ENCODE measurements at places on chromosomes 2 and 18.

DNA sequence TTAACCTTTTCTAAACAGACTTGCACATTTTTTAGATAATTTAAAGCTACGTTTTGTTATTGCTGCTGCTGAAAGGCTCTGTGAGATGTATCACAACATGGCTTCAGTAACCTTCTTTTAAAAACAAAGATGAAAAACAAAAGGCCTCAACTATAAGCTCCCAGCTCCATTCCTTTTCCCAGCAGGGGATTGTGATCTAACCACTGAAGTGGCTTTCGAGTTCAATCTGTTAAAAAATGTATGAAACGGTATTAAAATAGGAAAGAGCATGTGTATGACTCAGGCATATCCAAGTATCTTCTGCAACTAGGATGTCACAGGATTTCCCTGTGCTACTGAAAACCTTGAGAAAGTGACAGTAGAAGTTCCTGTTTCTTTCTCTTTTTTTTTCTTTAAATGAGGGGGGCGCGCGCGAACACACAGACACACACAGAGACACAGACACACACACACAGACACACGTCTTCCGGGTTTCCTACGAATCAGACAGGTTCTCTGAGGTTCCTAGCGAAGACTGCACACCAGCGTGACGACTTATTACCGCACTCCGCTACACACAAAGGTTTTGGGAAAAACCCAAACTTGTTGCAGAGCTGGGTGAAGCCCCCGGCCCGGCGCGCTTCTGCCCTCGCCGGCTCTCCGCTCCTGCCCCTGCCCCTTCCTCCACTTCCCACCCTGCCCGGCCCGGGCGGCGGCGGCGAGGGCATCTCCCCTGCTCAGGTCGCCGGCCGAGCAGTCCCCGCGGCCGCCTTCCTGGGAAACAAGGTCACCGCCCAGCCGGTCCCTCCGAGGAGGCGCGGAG lies 86.8 kb downstream of the RBMS1 start:
- DNase-seq = peak; percentile 81

DNA sequence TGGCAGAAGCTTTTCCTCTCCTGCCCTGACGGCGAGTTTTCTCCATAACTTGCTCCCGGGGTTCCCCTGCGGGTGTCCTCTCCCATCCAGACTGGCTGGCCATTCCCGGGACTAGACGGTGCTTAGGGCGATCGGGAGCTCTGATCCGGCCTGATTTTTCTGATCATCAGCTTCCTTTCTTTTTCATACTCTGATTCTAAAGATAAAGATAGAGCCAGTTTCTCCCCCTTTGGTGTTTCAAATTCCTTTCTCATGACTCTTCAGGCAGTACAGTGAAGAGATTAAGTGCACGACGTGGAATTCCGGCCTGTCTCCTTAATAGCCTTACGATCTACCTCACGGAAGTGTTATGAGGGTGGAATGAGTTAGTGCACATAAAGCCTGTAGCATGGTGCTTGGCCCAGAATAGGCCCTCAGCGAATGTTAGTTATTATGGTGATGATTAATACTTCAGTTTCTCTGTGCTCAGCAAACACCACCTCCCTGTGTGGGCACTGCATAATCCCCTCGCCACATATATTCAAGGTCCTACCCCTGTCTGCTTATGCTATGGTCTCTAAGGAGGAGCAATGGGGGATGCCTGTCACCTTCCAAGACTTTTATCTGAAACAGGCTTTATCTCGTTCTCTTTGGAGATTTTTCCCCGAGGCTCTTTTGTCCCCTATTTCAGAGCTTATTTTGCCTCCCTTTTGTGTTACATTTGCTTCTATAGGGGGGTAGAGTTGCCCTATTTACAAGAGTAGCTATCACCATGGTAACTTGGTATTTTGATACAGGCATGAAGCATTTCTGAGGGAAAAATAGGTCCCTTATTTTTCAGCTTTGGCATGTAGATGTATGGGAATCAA lies 254.8 kb downstream of the CDH2 start:
- DNase-seq = no peak

DNA sequence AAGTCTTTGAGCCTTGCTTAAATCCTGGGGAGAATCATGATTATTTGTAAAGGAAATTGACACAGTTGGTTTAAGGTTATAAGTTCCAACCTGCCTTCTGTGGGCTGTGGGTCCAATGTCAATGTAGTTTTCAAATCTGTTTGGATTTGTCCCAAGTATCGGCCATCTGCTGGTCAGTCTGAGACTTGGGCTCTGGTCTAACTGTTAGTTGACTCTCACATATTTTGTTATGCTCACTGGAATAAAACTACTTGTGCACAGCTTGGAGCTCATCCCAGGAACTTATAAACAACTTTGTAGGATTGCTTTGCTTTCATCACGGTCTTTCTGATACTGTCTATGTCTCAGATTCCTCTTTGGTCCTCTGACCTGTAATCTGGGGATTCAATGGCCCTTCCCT lies 1026.2 kb upstream of the ZEB2 start:
- no peak for DNase-seq

- DNase-seq = no peak
These were observed 8.0 kb downstream of the E2F6 start for GRCh38 chr2:11457935-11458334.

- DNase-seq = no peak
These were observed 137.4 kb downstream of the ACOXL start for GRCh38 chr2:110869472-110870446.

GRCh38 chr18:31325051-31325450 lies 7.1 kb downstream of the DSG1 start:
- no peak for DNase-seq

DNA sequence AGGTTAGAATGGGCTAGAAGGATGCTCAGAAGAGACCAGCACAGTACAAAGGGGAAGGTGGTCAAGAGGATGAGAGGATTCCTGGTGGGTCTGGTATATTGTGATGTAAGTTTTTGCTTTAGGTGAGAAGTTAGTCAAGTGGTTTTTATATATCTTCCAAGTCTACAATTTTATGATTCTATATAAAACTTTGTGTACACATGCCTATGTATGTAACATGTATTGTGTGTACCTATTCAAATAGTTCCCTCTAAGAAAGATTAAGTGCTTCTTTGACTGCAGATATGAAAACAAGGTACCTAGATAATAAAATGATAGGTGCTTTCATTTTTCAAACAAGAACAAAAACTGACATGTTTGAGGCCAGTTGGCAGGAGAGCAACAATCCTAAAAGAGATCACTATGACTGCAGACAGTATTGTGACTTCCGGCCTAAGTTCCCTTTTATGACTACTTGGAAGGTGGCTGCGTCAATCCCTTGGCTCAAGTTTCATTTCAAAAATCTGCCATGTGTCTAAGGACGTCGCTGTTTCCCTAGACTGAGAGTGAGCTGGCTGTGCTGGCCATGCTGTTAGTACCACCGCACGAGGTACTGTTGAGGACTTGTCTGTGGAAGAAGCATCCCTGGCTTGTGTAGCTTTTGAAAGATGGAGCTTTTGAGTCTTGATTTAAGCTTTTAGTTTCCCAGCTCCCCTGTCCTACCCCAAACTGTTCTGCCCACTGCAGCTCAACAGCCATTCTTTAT lies 123.1 kb downstream of the PRPF40A start:
- DNase-seq = no peak

GRCh38 chr2:207763303-207763917 lies 6.3 kb downstream of the FZD5 start:
- DNase-seq = no peak

GRCh38 chr2:27803046-27803445 lies 31.5 kb downstream of the MRPL33 start:
- DNase-seq = no peak

DNA sequence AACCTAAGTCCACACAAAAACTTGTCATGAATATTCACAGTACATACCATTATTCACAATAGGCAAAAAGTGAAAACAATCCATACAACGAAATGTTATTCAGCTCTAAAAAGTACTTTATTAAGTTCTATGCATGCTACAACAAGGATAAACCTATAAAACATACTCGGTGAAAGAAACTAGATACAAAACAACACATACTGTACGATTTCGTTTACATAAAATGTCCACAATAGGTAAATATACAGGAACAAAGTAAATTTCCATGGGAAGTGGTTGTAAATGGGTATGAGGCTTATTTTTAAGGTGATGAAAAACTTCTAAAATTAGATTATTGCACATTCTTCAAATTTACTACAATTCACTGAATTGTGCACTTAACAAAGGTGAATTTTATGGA lies 8.0 kb downstream of the DSC3 start:
- no peak for DNase-seq

DNA sequence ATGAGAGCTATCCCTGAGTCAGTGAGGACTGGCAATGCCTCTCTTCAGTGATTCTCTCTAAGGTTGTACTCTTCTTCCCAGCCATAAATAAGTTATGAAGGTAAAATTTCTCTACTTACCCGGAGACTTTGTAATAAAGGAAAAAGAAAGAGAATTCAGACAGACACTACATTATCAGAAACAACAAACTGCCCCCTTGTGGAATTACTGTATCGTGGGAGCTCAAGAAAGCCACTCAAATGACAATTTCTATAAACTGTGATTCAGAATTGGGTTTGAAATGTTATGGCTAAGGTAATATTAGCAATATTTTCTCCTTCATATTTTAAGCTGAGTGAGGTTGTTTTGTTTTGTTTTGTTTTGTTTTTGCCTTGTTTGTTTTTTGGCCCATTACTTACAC lies 155.8 kb upstream of the TANK start:
- no peak for DNase-seq

DNA sequence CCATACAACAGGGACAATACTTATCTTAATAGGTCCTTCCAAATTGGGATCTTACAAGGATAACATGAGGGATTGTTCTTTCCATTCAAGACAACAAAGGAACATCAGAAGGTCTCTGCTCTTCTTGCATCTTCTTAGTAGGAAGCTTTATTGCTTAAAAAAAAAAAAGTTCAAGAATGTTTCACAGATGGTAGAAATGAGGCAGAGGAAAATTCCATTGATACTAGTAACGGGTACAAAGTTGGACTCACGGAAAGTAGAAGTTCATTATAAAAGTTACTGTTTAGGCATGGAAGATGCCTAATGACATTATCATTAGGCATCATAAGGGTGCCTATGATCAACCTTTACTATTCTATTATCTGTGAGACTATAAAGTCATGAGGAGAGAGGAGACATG lies 136.2 kb downstream of the LAMA3 start:
- DNase-seq = no peak

DNA sequence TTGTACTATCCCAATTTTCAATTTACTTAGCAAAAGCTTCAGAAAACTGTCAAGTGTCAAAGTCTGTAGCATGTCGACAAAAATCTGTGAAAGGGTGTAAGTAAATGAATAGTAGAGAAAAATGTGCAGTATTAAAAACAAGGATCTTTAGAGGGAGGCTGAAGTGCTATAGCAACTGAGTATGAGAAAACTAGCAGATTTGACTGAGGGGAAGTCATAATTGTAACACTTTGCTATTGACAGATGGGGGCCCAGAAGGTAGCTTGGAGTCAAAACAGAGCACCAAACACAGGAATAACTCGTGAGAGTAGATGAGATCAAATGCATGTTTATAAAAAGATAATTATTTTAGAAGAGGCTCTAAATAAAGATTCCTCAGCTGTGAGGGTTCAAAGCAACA lies 657.7 kb downstream of the TMEM182 start:
- DNase-seq = no peak

GRCh38 chr2:15205562-15205961 lies 355.6 kb downstream of the NBAS start:
- no peak for DNase-seq

DNA sequence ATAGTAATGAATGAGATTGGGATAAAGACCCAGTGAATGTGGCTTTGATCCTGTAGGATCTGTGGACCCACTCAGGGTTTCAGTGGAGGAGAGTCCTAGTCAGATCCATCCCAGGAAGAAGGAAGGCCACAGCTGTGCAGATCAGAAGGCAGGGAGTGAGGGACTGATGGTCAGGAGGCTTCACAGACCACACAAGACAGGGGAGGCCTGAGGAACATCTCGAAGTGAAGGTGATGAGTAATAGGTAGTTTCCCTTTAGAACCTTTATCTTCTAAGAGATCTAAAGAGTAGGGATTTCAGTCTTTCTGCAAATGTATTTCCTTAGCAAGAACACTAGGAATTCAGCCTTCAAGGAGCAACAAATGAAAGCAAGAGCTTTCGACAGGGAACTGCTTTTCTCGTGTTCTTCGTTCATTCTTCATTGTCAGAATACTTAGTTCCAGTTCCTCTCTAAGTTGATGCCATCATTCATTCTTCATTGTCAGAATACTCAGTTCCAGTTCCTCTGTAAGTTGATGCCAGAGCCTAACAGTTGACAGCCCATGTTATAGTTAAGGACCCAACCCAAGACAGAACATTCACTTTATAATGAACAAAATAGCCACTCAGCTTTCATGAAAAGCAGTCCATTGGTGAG lies 150.2 kb upstream of the EPAS1 start:
- no peak for DNase-seq

DNA sequence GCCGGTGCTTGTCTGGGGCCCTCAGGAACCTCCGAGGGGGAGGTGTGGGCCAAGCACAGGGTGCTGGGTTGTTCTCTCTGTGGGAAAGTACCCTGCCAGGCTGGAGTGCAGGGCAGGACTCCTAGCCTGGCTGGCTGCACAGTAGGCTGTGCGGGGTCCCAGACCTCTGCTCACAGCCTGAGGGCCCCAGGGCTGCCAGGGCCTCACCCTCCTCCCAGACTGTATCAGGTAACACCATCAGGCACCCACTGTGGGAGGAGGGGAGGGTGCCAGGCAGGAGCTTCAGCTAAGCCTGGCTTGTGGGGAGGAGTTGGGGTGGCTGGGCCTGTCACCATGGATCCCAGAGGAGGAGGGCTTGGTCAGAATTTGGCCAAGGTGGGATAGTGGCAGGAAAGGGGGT lies 211.9 kb upstream of the SMAD2 start:
- DNase-seq = no peak

- DNase-seq = no peak
These were observed 31.1 kb upstream of the TTC32 start for GRCh38 chr2:19932928-19933327.

DNA sequence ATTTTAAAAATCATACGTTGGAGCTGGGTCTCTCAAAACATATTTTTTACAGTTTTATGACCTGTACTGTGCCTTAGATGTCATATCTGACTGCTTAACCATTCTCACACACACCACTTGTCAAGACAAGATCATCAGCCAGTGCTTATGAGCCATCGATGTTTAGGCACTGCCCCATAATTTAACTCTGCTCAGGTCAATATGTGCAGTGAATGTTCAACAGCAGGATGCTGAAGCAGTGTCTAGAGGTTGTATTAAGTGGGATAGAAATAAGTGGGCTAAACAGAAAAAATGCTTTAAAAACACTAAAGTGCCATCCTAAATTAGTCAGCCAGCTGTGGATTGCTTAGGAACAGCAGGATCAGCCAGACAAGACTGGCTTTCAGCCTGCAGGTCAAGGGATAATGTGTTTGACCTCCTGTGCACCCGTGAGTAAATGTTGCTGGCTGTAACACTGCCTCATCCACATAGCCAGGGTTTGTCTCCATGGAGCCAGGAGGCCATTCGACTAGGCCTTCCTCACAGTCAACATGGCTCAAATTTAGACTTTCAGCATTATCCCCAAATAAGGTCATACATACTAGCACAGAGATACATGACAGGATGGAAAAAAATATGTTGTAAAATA lies 139.0 kb upstream of the NXPH2 start:
- DNase-seq = no peak

GRCh38 chr2:201960305-201960704 lies 73.3 kb upstream of the FZD7 start:
- DNase-seq = no peak

Data from activated T-cell treated with anti-CD3 and anti-CD28 coated beads, Interleukin-2, amount 50 U/mL, for 24 hours (primary cell).